Activated CD4-positive, alpha-beta T cell treated with anti-CD3 and anti-CD28 coated beads, Interleukin-2, amount 10 ng/mL, durations not matched to agents 7 days and 5 days (primary cell): ENCODE measurements at places on chromosomes 3 and 15. TPM values are rescaled to one million over a fixed set of nuclear protein-coding genes. Genes with fewer than 3 reads are reported as not detected.

- peak; percentile 9 for DNase-seq
These were observed 1.5 kb downstream of the RAB7A start for GRCh38 chr3:128727485-128727884.

GRCh38 chr15:25780479-25781255 lies 82.5 kb downstream of the ATP10A start:
- no peak for DNase-seq

- no peak for DNase-seq
These were observed 147.5 kb downstream of the FILIP1L start for GRCh38 chr3:99966662-99967416.

The ALS2CL gene
- total RNA-seq, result 15.5 TPM

GRCh38 chr15:51878446-51879386 lies 49.3 kb downstream of the TMOD3 start:
- no peak for DNase-seq

The LINGO1 gene
- not detected for total RNA-seq

DNA sequence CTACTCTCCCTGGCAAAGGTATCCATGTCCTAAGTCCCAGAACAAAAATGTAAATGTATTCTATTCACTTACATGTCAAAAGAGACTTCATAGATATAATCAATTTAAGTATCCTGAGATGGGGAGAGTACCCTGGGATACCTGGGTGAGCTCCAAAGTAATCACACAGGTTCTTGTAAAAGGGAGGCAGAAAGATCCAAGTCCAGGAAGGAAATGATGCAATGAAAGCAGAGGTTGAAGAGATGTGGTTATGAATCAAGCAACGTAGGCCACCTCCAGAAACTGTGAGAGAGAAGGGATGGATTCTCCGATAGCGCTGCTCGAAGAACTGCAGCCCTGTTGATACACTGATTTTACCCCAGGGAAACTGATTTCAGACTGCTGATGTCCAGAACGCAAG lies 93.9 kb upstream of the VGLL3 start:
- DNase-seq, result no peak

- no peak for DNase-seq
These were observed 59.4 kb downstream of the RASGRF1 start for GRCh38 chr15:79031201-79031600.

DNA sequence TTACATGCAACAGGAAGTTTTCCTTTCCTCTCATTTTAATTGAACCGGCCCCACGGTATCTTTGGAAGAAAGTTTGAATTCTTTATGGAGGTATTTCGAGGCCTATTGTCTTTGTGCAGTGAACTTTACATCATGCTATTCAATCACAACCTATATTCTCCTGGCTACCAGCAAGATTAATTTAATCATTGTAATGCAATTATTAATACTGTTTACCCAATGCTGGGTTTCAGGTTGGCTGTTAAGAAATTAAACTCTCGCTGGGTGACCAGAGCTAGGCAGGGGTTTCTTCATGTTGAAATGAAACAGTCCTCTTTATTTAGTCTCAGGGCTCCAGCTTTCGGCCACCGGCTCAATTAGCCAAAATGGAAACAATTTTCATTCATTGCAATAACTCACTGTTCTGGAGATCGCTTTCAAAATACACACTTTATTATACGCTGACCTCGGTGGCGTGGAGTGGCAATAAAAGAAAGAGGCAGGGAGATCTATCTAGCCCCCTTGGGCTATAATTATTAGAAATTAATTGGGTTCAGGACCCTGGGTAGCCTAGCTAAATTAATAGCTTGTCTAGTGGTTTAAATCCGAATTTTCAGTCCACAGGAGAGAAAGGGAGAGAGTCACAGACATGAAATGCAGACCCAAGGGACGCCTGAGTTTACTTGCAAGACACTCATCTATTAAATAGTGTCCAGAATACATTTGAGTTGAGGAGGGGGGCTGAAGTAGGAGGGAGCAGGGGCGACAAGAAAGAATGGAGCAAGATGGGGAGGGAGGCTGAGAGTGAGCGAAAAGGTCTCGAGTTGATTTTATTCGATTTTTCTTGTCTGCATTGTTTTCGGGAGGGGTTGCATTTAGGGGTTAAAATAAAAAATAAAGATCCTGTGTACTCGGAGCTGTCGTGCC lies 3.9 kb upstream of the MECOM start:
- no peak for DNase-seq

The EEF1AKMT4 gene
- total RNA-seq, result 4.7 TPM

The TNNC1 gene
- 2.1 TPM for total RNA-seq

The HTR3E gene
- not detected for total RNA-seq

The SAMD7 gene
- total RNA-seq, result not detected
